ENCODE measurements at places on chromosomes 7 and 10.

- DNase-seq, result no peak
Measured at GRCh38 chr10:128324058-128324827, 198.0 kb upstream of the MKI67 start.

DNA sequence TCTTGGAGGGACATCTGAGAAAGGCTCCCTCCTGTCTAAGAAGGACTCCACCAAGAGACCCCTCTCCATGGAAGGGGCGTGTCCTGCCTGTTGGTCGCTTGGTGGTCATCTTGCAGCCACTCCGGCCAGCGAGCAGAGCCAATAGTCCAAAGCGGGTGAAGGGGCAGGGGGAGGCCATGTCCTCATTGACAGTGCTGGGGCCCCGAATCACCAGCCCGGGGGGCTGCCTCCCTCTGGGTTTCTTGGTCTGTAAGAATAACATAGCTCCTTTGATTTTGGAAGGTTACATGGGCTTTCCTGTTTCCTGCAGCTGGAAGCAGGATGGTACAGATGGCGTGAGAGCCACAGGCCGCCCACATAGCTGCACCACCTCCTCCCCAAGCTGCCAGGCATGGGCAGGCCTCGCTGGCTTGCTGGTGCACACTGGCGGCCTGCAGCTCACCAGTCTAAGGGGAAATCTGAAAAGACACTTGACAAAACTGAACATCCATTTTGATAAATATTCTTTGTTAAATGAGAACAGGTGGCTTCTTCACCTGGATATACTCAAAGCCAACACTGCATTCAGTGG, 105.8 kb downstream of the ARHGAP22 start:
- DNase-seq, result no peak

DNA sequence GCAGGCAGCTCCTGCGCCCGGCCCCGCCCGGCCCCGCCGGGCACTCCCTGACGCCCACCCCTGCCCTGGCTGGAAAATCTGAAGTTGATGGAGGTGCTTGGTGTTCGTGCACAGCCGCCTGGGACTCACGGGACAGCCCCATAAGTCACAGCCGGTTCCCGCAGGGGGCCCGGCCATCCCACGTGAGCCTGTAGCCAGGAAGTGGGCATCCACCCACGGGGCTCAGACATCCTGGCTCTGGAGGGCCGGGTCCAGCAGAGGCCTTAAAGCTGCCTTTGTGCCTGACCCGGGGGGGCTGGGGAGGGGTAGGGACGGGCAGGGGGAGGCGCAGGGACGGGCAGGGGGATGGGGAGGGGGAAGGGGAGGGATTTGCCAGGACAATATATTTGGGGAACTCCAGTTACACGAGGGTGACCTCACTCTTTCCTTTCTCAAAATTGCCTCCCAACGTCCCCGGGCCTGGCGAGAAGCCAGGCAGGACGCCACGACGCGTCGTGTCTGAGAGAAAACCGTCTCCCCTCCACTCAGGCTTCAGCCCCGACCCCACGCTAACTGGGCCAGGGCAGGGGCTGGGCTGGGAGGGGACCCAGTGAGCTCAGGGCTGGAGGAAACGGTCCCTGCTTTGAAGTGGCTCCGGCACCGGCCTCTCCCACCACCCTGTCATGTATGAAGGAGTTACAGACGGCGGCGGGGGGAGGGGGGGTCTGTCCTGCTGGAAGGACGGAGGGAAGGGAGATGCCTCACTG, 82.1 kb upstream of the PDGFA start:
- DNase-seq, result peak; percentile 84

GRCh38 chr7:139738101-139738489, 39.7 kb downstream of the HIPK2 start:
- no peak for DNase-seq

GRCh38 chr10:54650547-54650946, 150.5 kb downstream of the PCDH15 start:
- DNase-seq, result no peak

- DNase-seq, result no peak
Measured at GRCh38 chr10:91566115-91566514, 66.8 kb downstream of the PPP1R3C start.

- no peak for DNase-seq
Measured at GRCh38 chr10:49426490-49427360, 30.8 kb upstream of the DRGX start.

GRCh38 chr7:158933468-158934139, 77.2 kb downstream of the DYNC2I1 start:
- no peak for DNase-seq

GRCh38 chr10:130627346-130628045, 491.3 kb downstream of the GLRX3 start:
- DNase-seq, result no peak

DNA sequence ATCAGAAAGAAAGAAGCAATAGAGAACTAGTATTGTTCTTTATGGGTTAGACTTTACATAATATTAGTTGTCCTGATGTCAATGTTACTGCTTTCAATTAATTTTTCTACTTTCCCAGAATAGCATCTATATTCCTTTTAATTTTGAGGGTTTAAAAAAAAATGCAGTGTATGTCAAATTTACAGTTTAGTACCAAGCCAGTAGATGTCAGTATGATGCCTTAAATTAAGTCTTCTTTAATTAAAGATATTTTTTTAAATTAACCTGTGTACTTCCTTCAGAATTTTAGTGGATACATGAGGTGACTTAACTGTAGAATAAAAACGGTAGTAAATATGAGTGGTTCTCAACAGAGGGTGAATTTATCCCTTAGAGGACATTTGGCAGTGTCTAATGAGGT, 35.2 kb upstream of the STOX1 start:
- DNase-seq, result no peak

- peak; percentile 27 for DNase-seq
Measured at GRCh38 chr7:66556177-66556548, 72.5 kb upstream of the KCTD7 start.

GRCh38 chr7:7662527-7662926, 22.0 kb downstream of the UMAD1 start:
- no peak for DNase-seq

DNA sequence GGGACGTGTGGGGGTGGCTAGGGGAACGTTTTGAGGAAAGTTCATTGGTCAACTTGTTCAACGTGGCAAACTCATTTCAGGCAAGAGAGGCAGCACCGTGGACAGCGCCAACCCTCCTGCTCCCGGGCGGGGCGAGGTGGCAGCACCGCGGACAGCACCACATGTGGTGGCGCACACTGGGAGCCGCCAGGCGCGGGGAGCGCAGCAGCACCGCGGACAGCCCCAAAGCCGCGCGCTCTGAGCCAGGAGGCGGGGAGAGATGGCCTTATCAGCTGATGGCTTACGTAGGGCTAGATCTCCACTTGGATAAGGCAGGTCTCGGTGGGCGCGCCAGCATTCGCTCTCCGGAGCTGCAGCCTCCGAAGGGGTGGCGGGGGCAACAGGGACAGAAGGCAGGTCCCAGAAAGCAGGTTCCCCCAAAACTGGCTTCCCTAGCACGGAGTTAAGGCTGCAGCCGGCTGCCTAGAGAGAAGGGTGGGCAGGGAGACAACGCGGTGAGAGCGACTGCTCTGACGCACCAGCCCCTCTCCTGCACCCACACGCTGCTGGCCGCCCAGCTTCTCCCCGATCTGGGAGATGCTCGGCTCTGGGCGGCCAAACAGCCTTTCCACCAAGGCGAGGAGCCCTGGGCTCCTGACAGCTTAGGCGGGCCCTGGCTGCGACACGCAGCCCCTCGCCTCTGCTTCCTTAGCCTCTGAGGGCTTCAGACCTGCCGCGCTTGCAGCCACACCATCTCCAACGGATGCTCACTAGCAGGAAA, at the start of gene HTR5A:
HTR5A (plus strand) TSS at position 333 of the 760 bp plus-strand sequence. CDS start 576 bp downstream, outside the sequence.
- peak; percentile 93 for DNase-seq

- DNase-seq, result no peak
Measured at GRCh38 chr10:74624501-74624900, 201.9 kb upstream of the KAT6B start.

DNA sequence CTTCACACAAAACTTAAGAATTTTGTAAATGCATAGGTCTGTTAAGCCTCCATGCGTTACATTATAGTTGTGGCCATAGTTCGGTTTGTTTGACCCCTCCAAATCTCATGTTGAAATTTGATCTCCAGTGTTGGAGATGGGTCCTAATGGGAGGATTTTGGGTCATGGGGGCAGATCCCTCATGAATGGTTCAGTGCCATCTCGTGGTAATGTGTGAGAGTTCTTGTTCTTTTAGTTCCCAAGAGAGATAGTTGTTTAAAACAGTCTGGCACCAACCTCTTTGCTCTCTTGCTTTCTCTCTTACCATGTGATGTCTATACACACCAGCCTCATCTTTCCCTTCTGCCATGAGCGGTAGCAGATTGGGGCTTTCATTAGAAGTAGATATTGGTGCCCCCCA, 264.3 kb downstream of the TCF7L2 start:
- no peak for DNase-seq

DNA sequence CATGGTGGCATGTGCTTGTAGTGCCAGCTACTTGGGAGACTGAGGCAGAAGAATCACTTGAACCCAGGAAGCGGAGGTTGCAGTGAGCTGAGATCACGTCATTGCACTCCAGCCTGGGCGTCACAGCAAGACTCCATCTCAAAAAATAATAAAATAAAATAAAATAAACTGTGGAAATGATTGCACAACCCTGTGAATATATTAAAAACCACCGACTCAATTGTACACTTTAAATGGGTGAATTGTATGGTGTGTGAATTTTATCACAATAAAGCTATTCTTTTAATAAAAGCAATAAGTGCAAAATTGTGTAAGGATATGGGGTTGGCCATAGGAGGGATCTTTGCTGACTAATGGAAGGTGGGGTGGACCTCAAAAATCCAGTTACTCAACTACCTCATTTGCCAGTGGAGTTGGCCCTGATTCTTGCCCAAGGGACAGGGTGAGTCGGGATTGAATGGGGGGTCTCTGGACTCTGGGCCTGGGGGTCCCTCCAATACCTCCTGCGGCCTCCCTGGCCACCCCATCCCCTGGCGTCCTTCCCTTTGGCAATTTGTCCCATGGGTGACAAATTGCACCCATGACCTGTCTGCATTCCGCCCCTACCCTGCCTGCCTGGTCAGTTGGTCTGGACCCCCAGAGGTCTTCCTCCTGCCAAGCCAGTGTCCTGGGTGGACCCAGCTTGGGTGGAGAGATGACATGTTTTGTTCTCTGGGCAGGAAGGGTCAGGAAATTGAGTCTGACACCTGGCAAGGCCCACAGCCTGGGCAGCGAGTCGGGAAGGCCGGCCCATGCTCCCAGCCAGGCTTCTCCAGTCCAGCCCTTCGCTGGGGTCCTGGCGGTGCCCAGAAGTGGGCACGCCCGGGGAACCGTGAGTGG, 61.7 kb upstream of the ELN start:
- no peak for DNase-seq

- DNase-seq, result no peak
Measured at GRCh38 chr7:91683823-91684222, 196.7 kb downstream of the MTERF1 start.

DNA sequence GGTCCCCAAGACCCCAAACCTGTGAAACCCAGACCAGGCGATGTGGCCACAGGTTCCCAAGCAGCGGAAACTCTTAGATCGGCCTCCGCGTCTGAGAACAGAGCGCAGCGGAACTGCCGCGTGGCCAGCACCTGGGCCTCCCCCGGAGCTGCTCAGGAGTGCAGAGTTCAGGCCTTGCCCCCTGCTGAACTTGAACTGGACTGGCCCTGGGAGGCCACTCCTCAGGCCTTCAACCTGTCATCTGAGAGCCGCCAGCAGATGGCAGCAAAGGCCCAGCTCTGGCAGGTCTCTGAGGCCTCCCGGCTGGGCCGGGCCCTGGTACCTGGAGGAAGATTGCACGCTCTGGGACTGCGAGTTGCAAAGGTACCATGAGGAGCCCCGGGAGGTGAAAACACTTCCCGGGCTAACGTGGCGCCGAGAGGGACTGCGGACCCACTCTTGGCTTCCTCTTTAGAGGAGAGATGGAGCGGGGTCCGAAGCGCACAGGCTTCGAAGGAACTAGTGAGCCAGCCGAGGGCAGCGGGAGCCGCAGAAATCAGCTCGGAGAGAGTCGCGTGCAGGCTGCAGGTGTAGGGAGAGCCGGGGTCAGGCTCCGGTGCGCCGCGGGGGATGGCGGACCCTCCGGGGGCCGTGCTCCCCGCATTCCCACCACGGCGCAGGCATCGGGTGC, 89.2 kb downstream of the PAXIP1 start:
- peak; percentile 87 for DNase-seq

- no peak for DNase-seq
Measured at GRCh38 chr7:66099232-66099550, 15.5 kb upstream of the CRCP start.

DNA sequence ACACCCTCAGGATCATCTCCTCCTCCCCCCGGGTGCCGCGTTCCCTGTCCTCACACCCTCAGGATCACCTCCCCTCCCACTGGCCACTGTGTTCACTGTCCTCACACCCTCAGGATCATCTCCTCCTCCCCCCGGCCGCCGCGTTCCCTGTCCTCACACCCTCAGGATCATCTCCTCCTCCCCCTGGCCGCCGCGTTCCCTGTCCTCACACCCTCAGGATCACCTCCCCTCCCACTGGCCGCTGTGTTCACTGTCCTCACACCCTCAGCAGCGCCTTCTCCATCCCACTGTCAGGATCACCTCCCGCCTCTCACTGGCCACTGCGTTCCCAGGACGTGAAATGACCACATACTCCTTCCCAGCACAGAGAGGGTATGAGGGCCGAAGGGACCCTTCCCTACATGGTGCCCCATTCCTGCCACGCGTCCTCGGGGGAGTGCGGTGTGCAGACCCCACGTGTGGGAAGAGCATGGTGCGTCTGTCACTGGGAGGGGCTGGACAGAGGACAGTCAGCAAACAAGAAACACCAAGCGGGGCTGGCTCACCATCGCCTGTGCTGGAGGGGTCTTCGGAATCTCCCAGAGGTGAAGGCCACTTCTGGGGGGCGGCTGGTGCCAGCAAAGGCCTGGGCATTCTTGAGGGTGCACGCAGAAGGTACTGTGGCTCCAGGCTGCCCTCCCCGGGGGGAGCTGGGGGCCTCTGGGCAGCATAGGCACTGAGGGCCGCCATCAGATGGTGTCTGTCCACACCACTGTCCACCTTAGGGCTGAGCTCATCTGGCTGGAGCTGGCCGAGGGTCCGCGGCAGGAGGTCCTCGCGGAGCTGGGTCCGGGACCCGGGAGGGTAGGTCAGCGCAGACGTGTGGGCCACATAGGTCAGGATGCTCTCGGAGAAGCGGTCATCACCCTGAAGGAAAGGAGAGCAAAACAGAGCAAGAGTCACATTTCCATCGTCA, 421.0 kb downstream of the PTPRN2 start:
- DNase-seq, result no peak

DNA sequence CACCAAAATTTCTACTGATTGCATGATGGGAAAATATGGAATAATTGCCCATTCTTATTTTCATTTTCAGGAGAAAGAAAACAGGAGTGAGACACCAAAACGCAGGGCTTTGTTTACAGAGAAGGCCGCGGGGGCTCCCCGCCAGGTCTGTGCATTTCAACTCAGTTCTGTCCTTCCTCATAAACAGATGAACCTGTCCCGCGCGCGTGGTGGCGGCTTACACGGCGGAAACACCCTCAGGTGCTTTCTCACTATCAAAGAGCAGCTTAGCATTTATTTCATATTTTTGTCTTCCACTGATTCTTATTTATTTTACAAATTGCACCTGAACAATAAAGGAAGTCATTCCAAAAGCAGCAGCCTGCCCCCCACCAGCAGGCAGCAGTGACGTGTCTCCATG, 579.4 kb downstream of the PTPRN2 start:
- no peak for DNase-seq

DNA sequence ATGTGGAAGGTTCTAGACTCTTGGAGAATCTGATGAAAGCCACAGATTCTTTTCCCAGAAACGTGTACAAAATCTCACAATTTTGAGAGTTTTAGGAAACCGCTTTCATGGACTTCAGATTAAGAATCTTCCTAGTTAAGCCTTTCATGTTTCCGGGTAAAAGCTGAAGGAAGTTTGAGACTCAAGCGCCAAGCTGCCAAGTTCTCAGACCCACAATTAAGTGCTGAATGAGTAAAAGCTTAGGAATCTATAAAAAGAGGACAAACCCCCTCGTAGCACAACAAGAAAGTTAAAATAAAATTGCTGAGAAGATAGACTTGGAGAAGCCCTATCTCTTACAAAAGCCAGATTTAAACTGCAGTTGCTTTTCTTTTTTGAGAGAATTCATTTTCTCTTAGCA, 99.6 kb downstream of the ST8SIA6 start:
- no peak for DNase-seq
